Kidney epithelial cell (primary cell): ENCODE measurements at places on chromosomes 5 and 9. TPM values are rescaled to one million over a fixed set of nuclear protein-coding genes. Genes with fewer than 3 reads are reported as not detected.

GRCh38 chr9:131616983-131617604 is 71.8 kb downstream of the PRRT1B start:
- no peak for DNase-seq

DNA sequence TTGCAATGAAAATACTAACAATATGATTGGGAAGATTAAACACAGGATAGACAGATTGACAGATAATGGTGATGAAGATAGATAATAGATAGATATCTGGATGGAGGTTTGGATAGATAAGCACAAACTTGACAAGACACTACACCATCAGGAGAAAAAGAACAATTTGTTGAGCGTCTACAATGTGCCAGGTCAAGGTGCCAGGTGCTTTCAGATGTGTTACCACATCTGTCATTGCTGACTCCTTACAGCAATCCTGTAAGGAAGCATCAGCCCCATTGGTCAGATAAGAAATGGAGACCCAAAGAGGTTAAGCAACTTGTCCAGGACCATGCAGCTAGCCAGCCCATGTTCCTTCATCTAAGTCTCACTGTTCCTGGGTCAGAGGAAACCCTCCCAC is 1.6 kb upstream of the GABRP start:
- DNase-seq: no peak

- DNase-seq: peak; percentile 97
Observed at GRCh38 chr9:131635285-131635684, 90.0 kb downstream of the PRRT1B start.

GRCh38 chr5:15387931-15388524 is 112.0 kb upstream of the FBXL7 start:
- DNase-seq: no peak

DNA sequence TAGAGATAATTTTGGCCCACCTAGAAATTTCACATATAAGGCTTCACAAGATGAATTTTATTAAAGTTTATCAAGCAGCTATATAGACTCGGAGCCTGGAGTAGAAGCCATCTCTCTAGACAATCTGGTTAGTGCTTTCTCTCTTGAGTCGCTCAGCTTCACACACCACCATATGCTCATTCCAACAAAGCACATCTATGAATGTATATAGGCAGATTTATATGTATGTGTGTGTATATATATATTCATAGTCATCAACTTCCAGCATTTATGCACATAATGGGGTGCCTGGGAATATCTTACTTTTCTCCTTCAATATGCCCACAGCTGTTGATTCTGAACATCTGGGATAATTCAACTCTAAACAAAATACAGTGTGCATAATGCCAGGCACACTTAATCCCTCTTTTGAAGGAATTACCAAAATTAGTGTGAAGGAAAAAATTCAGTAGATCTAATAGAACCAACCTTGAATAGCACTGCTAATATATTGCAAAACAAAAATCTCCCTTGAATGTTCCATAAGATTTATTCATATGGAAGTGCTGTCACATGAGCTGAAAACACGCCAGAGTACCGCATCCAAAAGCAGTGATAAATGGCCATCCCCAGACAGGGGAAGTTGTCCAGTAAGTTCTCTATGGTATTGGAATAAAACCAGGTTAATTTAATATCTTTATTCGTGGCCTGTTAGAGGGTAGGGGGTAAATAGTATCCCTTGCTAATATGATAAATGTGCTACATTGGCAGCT is 56.0 kb upstream of the MOCS2 start:
- DNase-seq: no peak

- no peak for DNase-seq
Observed at GRCh38 chr5:164951570-164951969, 1446.2 kb downstream of the MAT2B start.

DNA sequence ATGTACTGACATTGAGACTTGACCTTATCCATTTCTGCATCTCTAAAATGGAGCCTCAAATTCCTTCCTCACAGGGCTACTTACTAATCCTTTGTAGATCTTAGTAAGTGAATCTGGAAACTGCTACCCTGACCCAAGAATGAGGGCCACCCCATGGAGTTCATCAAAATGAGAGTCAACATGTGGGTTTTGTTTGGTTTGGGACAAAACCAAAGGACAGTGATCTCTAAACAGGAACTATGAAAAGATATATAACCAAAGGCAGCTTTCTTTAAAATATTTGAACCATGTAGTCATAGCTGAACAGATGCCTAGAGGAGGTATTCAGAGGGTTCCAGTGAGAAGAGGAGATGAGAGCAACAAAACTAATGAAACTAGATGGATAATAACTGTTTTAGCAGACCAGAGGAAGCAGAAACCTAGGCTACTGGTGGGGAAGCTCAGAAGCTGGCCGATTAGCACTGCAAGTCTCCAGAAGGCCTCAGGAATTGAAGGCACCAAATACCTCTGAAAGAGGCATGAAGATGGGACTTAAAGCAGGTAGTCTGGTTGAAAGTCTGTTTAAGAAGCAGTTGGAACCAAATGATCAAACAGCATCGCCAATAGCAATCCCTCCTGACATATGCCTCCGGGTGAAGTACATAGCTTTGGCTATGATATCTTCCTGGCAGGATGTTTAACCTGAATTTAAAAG is 45.8 kb downstream of the THOC3 start:
- DNase-seq: peak; percentile 32

- no peak for DNase-seq
Observed at GRCh38 chr5:145856285-145856818, 16.5 kb downstream of the GRXCR2 start.

- DNase-seq: no peak
Observed at GRCh38 chr5:112996830-112997374, 20.3 kb downstream of the DCP2 start.

DNA sequence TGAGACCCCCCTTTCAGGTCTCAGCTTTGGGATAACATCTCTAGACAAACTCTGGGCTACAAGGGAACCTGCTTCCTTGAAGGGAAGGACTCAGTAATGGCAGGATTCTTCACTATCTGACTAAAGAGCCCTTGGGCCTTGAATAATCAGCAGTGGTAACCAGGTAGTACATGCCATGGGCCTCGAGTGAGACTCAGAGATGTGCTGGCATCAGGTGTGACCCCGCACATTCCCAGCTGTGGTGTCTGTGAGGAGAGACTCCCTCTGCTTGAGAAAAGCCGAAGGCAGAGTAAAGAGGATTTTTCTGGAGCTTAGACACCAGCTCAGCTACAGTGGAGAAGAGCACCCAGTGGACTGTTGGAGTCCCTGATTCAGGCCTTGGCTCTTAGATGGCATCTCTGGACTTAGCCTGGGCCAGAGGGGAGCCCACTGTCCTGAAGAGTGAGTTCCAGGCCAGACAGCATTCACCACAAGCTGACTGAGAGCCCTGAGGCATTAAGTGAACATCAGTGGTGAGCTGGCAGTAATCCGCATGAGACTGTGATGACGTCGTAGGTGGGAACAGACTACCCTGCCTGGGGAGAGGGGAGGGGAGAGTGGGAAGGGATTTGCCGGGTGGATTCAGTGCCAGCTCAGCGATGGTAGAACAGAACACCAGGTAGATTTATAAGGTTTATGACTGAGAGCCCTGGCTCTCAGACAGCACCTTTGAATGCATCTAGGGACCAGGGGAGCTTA is 5.3 kb upstream of the ZNF782 start:
- DNase-seq: peak; percentile 66

DNA sequence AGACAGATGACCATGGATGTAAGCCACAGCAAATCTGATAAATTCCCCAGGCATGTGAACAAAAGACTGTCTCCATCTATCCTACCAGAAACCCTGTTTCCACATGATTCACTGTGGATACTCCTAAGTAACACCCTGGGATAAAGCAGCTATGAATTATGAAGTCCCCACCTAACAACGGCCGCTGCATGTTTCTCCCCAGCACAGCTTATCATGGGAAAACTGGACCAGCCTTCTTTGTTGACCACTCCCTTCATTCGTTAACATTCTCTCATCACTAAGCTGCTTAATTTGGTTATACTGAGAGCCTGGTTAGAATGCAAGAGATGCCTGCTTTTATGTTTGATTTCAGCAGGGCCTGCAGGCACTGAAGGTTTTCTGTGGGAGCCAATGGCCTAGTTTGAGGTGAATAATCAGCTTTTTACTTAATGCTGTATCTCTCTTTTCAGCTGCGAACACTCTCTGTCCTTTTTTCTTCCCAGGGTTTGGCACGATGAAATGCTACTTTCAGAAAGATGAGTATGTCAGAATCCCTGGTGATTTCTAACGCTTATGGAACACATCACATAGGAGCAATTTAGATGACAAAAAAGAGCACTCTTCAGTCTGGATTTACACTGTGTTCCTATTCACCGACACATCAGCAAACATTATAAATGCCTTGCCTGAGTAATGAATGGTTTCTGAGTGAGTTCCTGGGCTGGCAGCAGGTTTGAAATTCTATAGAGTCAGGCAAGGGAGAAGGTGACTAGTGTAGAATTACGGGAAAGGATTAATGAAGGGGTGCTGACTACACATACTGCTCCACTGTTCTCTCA is 318.4 kb upstream of the ZNF608 start:
- no peak for DNase-seq

GRCh38 chr9:133763272-133764183 is 25.4 kb upstream of the SARDH start:
- no peak for DNase-seq

DNA sequence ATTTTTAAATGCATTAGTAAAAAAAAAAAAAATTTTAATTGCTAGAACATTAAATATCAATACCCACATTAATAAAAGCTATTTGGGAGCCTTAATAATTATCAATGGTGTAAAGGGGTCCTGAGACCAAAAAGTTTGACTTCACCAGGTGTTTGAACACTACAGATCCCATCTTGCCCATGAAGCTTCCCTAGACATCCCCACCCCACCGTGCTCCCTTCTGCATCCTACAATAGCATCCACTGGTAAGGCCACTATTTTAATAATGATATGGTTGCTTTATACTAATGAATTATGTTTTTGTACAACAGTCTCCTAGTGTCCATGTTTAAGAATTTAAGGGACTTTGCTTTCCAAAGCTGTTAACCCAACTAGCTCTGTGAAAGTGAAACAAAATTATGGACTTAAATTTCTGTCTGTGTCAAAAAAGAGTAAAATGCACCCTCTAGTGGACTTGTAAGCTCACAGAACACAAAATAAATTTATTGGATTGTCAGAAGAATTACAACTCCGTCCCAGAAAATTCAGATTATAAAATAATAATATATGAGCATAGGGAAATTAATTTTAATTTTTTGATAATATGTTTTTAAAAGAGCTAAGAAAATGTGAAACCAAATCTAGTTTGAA is 76.0 kb downstream of the ARL15 start:
- no peak for DNase-seq

Gene SLC4A9
- total RNA-seq: 0.07 TPM in 1 of 2 replicates, not detected in the other

- no peak for DNase-seq
Observed at GRCh38 chr5:109691996-109692395, 2.3 kb downstream of the MAN2A1 start.

Gene TRIM14
- total RNA-seq: 8.7 and 9.4 TPM in 2 replicates

Gene CAVIN4
- total RNA-seq: 3.1 and 3.6 TPM in 2 replicates

GRCh38 chr9:19914044-19914443 is 125.2 kb upstream of the SLC24A2 start:
- no peak for DNase-seq

Gene FBN2
- total RNA-seq: 25.2 and 31.9 TPM in 2 replicates

DNA sequence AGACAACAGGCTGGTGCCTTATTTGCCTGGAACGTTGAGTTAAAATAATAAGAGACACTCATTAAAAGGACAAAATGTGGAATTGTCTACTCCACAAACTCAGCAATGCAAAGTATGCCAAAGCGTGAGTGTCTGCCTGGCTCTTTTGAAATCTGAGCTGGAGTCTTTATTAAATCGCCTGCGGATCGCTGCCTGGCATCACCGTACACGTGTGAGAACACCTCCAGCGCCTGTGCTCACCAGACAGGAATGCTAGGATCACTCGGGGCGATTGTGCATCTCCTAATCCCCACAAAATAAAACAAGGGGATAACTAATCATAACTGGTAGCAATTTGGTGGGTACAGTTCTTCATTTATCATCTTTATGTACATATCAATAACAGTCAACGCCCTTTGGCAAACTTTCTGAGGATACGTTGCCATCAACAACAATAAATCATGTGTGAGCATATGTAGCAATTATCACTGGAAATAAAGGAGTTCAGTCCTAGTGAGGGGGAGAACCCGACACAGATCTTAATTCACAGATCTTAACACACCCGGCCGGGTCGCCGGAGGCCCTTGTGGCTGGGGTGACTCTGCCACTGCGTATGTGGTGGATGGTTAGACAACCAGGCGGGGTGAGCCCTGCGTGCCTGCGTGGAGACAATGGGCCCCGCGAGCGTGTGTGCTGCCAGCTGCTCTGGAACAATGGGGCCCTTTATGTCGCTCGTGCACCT is 284.9 kb upstream of the IRX1 start:
- DNase-seq: no peak
